GM23248 (cell line): ENCODE measurements at places on chromosomes 12 and 14. TPM values are rescaled to one million over a fixed set of nuclear protein-coding genes. Genes with fewer than 3 reads are reported as not detected.
A peak's percentile ranks its signal among the peaks of the same experiment; 100 is the strongest.

DNA sequence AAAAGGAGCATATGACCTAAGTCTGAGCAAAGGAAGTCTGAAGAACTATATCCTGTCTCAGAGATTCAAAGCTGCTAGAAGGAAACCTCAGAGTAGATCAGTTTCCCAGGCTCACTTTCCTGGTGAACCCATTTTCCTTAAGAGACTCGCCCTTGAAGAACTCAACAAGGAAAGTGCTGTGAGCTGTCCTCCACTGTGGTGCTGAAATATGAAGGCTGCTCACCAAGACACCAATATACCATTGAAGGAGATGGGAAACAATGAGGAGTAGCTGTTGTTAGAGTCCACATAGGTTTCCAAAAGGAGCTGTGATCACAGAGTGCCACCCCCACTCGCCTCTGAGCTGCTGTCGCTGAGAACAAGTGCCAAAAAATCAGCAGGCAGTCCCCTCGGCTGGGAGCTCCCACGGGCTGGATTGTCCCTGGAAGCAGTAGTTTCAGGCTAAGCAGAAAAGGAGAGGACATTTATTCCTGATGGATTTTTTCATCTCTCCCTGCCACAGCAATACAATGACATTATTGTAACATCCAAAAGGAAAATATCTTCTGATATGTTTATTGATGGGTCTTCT, 282.1 kb downstream of the RPS29 start:
- DNase-seq: peak; percentile 35

GRCh38 chr14:53900499-53900898, 56.1 kb downstream of the BMP4 start:
- peak; percentile 6 for DNase-seq

PLEKHG7 gene
- polyA plus RNA-seq: not detected in 2 replicates

CLECL1 gene
- not detected in 2 replicates for polyA plus RNA-seq

ST8SIA1 gene
- 0.15 TPM in 1 of 2 replicates, not detected in the other for polyA plus RNA-seq

DNA sequence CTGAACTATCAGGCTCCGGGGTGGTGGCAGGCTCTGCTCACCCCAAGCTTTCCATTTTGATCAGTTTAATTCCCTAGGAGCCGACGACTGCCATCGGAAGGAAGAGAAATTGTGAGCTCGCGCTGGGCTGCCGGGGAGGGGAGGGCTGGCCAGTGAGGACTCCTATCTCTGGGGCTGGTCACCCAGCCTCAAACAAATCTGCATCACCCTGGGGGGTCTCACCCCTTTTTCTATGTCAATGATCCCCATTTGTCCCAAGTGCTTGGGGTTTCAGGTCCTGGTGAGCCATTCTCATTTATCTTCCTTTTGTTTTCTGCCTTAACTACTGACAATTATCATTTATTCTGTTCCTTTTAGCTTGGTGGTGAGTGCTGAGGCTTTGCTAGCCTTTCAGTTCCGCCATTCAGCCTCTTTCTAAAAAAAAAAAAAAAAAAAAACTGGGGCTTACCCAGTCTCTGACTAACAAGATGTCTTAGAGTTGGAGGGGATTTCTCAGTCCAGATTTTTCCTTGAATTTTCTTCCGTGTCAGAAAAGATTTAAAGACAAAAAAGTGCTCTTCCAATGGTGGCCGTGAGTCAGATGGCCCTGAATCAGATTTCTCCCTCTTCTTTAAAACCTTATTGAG, 22.8 kb upstream of the USP44 start:
- peak; percentile 3 for DNase-seq

RNASE3 gene
- polyA plus RNA-seq: not detected in 2 replicates

- no peak for DNase-seq
Observed at GRCh38 chr14:106200541-106201315, 674.3 kb downstream of the TMEM121 start.

DNA sequence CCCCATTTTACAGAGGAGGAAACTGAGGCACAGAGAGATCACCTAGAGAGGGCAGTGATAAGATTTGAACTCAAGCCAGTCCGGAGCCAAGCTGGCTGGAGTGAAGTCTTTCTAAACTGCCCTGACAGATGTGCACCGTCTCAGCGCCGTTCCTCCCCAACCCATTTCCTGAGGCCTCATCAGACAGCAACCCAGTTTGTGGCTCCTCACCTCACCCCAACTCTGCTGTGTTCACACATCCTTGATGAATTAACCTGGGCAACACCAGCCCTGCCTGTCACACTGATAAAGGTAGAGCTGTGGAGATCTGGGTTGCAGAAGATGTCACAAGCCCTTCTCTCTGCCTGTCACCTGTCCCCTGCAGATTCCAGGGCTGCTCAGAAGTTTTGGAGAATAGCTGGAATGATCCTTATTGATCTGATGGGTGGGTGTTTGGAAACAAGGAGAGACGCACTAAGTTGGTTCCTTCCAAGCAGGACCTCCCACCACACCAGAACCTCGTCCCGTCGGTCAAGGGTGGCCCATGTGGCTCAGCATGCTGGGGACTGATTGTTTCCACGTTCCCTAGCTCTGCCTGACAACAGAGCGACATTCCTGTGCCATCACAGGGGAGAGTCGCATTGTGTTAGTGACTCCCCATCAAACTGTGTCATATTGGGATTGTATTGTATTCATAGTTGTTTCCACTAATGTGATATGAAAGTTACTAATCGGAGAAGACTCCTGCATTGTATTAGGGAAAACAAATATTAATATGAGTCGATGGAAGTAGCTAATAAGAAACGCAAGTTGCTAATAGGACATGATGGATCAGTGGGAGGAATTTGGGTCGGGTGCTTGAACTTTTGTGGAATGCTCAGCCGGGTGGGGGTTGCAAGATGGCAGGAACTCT, 200.6 kb downstream of the PHETA1 start:
- no peak for DNase-seq

DNA sequence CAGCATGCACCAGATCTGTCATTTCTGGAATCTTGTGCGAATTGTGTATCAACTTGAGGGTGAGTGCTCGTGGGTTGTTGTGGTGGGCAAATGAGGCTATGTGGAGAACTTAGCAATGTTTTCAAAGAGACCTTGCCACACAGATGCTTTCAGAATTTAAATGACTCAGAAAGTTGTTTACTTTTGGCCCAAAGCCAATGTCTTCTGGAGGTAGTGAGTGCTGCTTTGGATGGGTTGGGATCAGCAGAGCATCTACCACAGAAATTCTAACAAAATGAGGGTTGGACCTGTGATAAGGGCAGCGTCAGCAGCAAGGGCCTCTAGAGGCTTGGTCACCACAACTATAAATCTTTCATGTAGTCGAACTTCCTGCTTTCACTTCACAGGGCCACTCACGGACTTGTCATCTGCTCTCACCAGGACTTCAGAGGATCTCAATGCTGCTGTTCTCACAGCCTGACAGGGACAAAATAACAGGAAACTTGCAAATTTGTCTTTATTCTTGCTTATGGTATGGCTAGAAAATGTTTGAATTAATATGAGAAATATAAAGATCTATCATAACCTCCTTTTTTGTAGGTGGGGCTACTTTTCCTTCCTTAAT, 111.4 kb downstream of the DACT1 start:
- peak; percentile 91 for DNase-seq

DNA sequence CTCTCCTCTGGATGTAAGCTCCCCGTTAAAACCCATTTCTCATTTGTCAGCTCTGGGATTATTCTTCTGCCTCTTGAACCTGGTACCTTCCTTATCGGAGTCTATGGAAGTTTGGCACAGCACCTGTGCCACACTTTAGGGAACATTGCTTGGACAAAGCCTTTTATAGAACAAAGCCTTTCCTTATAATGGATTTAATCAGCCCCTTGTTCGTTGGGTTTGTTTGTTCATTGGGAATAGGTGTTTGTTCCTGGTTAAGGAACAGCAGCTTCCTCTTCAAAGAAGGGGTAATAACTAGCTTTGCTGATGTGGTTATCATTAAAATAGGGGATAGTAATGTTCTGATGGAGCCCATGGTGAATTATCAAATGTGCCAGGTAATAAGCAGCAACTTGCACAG, 70.4 kb downstream of the NRXN3 start:
- no peak for DNase-seq

GRCh38 chr14:99287269-99287942, 15.4 kb upstream of the BCL11B start:
- DNase-seq: no peak

- peak; percentile 30 for DNase-seq
Observed at GRCh38 chr12:55938826-55939501, 8.0 kb downstream of the DGKA start.

GRCh38 chr12:128819293-128820144, 4.2 kb downstream of the SLC15A4 start:
- no peak for DNase-seq

DNA sequence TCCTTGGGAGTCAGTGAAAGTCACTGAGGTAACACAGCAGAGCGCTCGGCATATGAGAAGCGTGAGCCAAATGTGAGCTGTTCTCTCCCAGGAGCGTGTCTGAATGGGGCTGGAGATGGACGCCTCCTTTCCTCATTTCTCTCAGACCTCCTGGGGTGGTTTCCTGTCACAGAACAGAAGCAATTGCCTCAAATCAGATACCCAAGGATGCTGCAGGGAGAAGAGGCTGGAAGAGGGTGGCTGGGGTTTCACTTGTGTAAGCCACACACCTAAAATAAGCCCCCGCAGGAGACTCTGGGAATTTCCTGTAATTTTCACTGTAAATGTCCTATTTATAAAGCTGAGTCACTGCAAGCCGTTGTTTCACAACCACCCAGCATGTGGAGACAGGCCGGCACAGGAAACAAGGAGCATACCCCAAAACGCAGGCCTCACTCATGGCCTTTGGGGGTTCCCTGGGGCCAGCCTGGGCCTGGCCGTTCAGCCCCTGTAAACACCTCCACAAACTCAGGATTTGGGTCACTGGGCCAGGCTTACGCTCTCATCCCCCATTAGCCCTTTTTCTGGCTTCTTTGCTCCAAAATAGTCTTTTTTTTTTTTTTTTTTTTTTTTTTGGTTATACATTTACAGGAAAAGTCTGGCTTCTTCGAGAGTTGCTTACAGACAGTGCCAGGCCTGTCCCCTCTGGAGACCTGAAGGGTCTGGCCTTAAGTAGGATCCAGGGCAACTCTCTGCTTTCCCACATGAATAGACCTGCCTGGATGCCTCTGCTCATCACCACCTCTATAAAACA, 55.3 kb downstream of the VCPKMT start:
- DNase-seq: peak; percentile 94

TWF1 gene
- 139 and 141 TPM in 2 replicates for polyA plus RNA-seq

DNA sequence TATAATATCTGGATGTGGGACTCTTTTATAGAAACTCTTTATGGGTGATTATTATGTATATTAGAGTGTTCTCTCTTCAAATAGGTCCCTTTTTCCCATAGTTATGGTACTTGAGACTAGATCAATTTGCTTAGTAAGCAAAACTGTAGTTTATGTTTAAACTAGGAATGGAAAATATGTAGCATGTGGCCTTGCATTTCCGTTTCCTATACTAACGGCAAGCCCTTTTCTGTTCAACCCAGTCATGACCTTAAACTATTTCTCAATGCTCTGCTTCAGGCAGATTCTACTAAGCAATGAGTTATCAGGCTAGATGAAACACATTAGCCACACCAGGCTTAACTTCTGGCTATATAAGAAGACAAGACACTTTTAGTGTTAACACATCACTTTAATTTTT, 84.6 kb downstream of the OTOGL start:
- DNase-seq: peak; percentile 68

- DNase-seq: no peak
Observed at GRCh38 chr12:92403210-92404175, 257.8 kb upstream of the BTG1 start.

DNA sequence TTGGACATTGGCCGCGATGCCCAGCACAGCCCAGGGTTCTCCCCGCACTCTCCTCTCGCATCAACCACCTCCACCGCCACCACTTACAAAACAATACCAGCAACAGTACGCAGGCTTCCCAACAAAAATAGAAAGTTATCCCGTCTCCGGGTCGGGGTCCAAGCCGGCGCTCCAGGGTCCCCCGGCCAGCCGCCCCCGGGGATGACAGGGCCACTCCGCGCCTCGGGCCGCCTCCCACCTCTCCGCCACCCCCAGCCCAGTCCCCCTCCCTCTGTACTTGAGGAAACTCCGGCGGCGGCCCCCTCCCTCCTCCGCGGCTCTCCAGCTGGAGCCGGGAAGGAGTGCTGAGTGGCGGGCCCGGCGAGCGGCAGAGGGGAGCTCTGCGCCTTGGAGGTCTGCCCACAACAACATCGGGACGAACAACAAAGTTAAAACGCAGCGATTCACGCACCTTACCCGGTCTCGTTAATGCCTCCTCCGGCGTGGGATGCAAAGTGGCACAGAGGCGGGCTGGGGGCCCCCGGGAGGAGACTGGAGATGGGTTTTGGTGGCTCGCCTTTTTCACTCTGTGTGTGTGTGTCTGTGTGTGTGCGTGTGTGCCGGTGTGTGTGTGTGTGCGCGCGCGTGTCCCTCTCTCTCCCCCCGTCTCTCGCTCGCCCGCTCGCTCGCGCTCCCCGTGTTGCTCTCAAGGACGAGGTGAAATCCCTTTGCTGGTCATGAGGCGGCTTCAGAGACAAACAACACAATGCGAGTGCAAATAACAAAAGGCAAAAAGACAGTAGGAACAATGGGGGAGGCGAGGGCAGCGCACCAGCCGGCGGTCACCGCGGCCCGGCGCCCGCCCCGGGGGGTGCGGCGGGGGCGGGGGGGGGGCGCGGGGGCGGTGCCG, 386.8 kb downstream of the BCAT1 start:
- peak; percentile 50 for DNase-seq

CCDC63 gene
- not detected in 2 replicates for polyA plus RNA-seq

DNA sequence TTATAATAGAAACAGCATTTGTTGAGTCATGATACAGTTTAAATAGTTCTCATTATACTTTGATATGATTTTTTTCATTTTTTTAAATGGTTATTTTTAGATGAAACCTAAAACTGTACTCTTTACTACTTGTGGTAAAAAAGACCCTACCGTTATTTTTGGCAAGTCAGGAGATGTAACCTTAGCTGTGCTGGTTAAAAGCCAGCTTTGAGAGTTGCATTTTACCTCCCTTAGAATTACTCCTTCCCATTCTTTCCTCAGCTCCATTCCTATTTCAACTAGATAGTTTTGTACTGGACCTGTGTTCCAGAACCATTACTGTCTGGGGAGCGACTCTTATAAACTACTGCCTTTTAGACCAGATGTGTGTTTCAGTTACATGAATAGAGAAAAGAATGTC, 92.0 kb downstream of the RAD51B start:
- no peak for DNase-seq

- no peak for DNase-seq
Observed at GRCh38 chr12:12157424-12157823, 86.7 kb downstream of the BCL2L14 start.
